ENCODE measurements at places on chromosomes 3 and 15.
A peak's percentile ranks its signal among the peaks of the same experiment; 100 is the strongest.

- no peak for DNase-seq
Measured at GRCh38 chr3:149018247-149018646, 26.9 kb downstream of the GYG1 start.

GRCh38 chr3:171883257-171883892 is 40.2 kb downstream of the TMEM212 start:
- DNase-seq = no peak

DNA sequence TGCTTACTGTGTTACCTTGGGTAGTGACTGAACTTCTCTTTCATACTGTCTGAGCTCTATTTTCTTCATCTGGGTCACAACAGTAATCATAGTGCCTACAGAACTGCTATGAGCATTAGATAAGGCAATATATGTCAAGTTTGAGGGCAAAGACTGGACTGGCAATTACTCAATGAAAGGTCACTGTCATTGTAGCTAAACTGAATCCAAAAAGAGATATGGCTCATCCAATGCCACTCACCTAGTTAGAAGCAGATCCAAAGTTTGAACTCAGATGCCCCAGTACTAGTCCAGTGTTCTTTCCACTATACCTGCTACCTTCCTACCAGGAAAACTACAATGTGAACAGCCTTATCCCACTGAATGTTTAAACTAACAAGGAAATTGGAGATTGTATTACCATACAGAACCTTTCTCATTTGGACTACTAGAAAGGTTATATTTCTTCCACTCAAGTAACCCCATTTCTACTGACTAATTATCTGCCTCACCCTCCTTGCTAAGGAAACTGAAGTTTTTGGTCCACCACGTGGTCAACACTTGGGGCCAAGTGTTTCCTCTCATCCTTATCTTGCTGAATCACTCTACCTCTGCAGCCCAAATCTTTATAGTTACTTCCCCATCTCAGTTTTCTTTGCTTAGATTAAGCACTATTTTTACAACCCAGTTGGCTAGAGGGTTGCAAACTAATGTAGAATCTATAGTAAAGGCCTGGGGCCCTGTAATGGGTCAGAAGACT is 202.3 kb upstream of the LPP start:
- peak; percentile 90 for DNase-seq

GRCh38 chr3:112043621-112044201 is 9.2 kb downstream of the TMPRSS7 start:
- peak; percentile 91 for DNase-seq

DNA sequence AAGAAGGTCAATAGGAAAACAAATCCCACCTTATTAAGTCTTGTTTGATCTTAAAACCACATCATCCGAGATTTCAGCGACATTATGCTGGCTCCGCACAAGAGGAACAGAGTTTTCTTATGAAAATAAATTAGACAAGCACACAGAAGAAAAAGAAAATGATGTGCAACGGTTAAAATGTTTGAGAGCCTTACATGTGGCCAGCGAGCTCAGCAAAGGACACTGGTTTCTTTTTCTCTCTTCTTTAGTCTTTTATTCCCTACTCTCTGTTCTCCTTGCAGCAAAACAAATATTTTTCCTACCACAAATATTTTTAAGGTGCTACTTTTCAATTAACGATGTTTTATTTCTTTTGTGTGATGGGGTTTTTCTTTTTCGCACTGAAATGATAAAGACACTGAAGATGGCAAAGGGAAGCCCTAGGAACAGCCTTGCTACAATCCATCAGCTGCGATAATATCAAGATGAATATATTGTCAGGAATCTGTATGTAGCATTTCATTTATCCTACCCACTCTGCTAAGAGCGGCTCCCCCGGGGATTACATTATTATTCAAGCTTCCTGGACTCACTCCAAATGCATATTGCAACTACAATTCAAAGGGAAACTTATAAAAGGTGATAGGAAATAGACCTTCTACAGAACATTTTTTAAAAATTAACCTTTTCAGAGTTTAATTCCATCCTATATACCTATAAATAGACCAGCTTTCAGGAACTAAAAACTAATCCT is 72.9 kb downstream of the ANXA2 start:
- no peak for DNase-seq

- DNase-seq = peak; percentile 64
Measured at GRCh38 chr15:64527263-64527984, 67.0 kb downstream of the ZNF609 start.

GRCh38 chr15:45391746-45392583 is 13.6 kb upstream of the GATM start:
- DNase-seq = peak; percentile 53

DNA sequence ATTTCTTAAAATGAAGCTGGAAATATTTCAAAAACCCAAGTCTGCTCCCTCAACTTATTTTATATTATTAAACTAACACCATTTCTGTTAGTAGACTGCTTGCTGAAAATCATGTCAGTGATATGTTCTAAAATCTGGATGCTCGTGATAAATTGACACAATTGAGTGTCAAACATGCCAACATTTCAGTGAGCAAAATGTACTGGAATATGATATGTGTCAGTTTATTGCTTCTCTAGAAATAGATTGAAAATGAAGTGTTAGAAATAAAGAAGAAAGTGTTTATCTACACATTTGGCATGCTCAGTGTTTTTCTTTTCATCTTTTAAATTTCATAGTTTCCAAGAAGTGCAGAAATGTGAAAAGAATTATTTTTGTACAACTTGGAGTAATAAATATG is 624.6 kb downstream of the SI start:
- DNase-seq = no peak

- peak; percentile 18 for DNase-seq
Measured at GRCh38 chr3:70085613-70086012, 86.1 kb downstream of the SAMMSON start.

- peak; percentile 34 for DNase-seq
Measured at GRCh38 chr3:99645277-99646106, 7.1 kb downstream of the COL8A1 start.

- DNase-seq = peak; percentile 97
Measured at GRCh38 chr15:31434588-31435260, 108.1 kb downstream of the KLF13 start.

- DNase-seq = no peak
Measured at GRCh38 chr15:39156166-39156565, 424.7 kb upstream of the THBS1 start.

DNA sequence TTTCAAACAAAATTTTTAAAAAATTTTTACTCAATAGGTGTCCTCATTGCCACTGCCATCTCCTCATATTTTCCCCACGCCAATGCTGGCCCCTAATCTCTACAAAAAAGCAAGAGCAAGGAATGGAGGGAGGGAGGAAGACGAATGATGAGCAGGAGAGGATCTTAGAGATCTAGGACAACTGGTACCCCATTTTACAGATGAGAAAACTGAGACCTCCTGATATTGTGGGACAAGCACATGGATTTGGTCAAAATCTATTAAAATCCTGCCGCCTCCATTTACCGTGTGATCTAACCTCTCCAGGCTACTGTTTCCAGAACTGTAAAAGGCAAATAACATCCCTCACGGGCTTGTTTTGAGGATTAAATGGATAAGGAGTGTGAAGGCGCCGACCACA is 4.6 kb downstream of the HEG1 start:
- no peak for DNase-seq

GRCh38 chr3:24323272-24323671 is 171.4 kb downstream of the THRB start:
- DNase-seq = no peak

GRCh38 chr15:81184188-81184587 is 12.5 kb upstream of the IL16 start:
- DNase-seq = peak; percentile 59

DNA sequence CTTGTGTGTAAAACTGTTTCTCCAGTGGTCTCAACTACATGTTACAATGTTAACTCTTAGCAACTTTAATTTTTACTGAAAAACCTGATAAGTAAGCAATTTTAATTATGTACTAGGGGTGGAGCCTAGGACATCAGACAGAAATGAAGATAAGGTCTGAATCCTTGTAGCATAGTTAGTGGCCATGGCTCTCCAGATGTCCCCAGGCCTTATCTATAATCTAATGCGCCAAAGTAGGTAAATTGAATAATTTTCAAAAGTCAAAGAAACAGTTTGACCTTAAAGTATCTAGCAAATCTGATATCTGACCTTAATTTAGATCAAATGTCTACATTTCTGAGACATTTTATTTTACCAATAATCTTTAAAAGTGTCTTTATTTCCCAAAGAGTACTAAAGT is 8.2 kb downstream of the MAGEF1 start:
- DNase-seq = no peak

- DNase-seq = no peak
Measured at GRCh38 chr3:115381573-115381912, 234.5 kb upstream of the ZBTB20 start.

DNA sequence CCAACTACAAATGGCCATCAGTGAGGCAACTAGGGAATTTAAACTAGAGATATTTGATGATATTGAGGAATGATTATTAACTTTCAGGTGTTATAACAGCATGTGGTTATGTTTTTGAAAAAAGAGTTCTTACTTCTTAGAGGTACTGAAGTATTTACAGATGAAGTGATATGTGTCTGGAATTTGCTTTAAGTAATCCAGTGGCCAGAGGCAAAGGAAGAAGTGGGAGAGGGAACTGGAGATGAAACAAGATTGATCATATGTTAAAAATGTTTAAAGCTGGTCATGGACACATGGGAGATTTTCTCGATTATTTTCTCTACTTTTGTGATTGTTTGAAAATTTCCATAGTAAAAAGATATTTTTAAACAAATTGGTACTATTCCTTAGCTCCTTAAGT is 53.3 kb upstream of the SLCO2A1 start:
- no peak for DNase-seq

DNA sequence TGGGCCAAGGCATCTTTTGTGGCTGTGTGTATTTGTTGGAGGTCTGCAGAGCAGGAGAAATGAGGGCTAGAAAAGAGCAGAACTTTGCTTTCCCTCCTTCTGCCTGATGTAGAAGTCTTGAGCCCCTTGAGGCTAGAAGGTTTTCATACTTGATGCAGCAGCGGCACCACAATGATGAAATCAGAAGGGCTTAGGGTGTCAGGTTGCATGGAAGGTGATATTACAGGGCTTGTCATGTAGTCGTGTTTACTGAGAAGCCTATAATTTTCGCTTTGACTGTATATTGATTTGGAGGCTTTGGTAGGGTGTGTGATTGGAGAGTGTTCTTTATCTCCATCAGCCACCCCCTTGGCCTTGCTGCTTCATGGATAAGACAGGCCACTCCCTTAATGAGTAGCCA is 339.8 kb downstream of the THSD4 start:
- no peak for DNase-seq

- DNase-seq = no peak
Measured at GRCh38 chr3:73321286-73321999, 260.0 kb downstream of the EBLN2 start.

GRCh38 chr15:43762824-43763223 is 13.9 kb downstream of the ELL3 start:
- no peak for DNase-seq

DNA sequence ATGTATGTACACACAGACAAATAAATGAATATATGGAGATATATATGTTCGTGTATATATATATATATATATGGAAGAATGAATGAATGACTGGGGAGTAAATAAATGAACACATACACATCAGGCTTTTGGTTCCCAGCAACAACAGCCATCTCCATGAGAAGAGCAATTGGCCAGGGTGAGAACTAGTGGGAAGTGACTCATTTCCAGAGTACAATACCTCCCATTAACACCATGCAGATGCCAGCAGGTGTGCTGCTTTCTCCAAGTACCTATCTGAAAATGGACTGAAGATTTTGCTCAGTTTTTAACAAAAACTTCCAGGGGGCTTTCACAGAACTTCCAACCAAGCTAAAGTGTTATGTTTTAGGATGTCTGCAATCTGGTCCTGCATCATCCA is 179.8 kb upstream of the SLC2A2 start:
- DNase-seq = no peak

- DNase-seq = no peak
Measured at GRCh38 chr3:178629430-178630178, 93.4 kb downstream of the KCNMB2 start.

- no peak for DNase-seq
Measured at GRCh38 chr3:50289130-50289529, 3.1 kb downstream of the IFRD2 start.

DNA sequence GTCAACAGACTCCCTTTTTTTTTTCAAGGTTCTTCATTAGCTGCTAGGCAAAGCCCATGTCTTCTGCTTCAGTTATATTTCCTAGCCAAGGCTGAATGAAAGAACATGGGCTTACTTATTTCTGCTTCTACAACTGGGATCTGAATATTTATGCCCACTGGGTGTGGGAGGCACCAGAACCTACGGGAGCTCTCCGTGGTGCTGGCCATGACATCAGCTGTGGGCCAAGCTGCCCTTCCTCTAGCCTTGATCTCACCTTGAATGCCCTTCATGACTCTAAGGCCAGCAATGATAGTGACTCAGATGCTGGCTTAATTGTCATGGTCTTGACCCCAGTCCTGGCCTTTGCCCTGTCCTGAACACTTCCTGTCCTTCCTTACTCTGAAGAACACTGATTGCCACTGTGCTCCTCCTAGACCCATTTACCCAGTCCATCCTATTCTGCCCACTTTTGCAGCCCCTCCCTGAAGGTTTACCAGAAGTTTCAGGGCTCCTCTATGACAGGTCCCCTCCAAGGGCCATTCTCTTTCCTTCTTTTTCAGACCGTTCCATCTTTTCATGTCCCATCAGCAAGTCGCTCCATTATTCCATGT is 32.8 kb upstream of the PRR20G start:
- peak; percentile 35 for DNase-seq

DNA sequence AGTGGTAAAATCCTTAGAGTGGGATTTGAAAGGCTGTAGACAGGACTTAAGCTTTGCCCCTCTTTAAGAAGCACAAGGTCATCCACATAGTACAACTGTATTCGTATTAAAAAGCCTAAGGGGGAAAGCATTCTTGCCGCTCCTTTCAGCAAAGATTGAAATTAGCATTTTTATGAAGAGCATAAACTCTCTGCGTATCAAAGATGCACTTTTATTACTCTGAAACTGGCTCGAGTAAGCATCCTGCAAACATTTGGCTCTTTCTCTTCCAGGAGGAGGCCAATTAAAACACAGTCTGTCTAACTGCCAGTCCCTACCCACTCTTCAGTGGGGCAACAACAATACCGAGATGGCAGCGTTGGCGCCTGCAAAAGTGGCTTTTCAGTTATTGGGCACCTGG is 192.5 kb upstream of the TPRG1 start:
- DNase-seq = no peak

GRCh38 chr3:34283751-34284150 is 485.3 kb downstream of the PDCD6IP start:
- no peak for DNase-seq

- DNase-seq = no peak
Measured at GRCh38 chr3:48422681-48423080, 7.2 kb downstream of the PLXNB1 start.

DNA sequence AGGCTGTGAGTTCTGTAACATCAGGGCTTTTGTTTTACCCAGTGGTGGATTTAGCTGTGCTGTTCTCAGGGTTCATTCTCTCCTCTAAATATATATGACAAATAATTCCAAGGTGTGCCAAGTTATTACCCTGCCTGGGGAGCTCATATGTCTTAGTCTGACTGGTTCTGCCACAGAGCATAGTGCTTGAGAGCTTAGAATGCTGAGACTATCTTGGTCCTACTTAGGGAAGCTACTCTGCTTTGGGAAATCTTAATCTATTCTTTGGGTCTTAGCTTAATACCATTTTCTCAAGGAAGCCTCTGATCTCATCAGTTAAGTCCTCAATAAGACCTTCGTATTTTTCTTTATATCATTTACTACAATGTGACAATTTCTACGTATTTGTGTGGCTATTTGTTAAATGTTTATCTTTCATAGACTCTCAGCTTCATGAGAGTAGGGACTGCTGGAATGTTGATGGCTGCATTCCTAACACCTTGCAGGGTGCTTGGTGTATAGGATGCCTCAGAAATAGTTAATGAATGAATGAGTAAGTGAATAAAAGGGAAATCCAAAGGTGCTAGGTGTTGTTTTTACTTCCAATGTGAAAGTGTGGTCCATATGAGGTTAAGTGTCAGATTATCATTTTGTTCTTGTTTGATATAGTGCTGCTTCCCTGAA is 1.8 kb downstream of the OTOL1 start:
- no peak for DNase-seq

Data from hematopoietic multipotent progenitor cell treated with erythropoietin and hydrocortisone succinate and interleukin-3 and kit ligand, for 4 days (in vitro differentiated cells).